IPS DF 6.9 (cell line): ENCODE measurements at places on chromosomes 12 and 14.

DNA sequence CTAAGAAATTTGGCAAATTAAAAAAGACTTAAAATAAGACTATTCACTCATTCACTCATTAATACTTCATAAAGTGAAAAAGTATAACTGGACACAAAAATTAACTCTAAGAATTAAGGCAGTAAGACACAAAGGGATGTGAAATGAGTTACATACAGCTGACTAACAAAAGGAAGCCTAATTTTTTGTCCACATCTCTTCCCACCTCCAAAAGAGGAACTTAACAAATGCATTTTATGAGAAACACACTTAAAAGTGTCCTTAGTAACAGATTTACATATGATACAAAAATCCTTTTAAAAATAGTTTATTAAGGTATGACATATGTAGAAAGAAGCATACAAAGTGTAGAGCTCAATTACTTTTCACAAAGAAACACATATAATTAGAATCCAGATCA is 88.9 kb downstream of the NUMB start:
- DNase-seq = no peak

- DNase-seq = no peak
Observed at GRCh38 chr12:26507613-26508012, 312.2 kb downstream of the SSPN start.

DNA sequence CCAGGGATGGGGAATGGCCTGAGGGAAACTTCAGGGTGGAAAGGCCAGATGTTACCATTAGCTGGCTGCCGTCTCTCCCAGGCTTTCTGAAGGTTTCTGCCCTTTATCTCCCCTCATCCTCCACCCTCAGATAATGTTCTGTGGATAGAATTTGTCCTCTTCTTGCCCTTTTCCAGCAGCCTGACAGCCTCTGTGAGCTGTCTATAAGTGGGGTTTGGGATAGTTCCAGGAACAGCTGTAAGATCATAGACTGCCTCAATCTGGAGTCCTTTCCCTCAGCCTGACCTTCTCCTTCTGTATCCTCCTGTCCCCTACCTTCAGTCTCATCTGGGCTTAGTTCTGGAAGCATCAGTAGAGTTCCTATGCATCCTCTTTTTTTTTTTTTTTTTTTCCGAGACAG is 2.8 kb upstream of the RND1 start:
- no peak for DNase-seq

- DNase-seq = no peak
Observed at GRCh38 chr12:24565300-24565699, 383.6 kb downstream of the BCAT1 start.

DNA sequence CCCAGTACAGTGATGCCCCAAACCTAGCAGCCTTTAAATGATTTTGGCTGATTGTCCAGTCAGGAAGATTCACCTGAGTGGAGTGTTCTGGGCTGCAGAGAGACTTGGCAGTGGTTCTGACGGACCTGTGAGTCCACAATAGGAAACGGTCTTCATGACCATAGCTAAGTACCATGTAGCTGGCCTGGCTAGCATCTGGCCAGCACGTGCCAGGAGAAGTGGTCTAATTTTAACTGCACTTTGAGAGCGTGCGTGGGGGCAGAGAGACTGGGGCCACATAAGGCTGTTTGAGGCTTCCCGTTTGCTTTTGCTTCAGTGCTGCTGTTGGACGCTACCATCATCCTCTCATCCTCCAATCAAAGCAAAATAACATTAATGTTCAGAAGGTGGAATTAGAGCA is 54.7 kb downstream of the PPM1A start:
- DNase-seq = no peak

DNA sequence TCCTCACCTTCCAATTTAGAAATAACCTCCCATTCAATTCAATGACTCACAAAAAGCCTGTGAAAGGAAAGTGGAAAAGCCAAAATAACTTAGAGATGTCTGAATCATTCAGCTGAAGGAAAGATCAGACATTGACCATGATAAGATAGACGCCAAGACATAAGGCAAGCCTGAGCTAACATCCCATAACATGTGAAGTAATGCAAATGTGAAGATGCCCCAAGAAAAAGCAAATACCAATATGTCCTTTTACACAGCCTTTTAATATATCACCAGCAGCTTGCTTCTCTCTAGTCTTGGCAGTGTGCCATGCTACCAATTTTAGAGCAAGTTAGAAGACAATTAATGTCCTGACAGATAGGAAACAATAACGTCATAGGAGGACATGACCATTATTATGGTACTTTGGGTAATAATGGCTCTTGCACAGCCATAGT is 2.4 kb upstream of the NUMB start:
- no peak for DNase-seq

DNA sequence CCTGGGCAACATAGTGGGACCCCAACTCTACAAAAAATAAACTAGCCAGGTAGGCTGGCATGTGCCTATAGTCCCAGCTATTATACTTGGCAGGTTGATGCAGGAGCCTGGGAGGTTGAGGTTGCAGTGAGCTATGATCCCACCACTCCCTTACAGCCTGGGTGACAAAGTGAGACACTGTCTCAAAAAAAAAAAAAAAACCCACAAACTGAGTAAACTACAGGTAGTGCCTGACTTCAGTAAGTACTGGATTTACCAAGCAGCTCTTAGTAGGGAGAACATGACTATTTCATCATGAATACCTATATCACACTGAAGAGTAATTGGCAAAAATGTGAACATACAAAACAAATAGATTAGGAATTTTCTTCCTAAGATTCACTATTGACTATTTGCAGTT is 32.4 kb upstream of the AP4S1 start:
- no peak for DNase-seq

DNA sequence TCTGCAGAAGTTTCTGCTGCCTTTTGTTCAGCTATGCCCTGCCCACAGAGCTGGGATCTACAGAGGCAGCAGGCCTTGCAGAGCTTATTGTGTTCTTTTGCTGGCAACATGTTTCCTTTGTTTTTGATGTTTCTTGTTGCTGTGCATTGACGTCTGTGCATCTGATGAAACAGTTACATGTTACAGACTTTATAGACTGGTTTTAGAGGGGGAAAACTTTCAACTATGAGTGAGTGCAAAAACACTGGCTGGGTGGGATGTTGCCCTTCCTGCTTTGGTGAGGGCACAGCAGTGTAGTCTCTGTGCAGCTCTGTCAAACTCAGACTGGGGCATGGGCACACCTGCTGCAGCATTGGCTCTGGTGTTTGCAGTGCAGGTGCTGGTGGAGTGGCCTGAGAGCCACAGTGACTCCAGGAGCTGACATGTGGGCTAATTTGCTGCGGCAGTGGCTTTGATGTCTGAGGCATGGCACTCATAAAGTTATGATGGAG is 26.9 kb downstream of the CLEC6A start:
- no peak for DNase-seq

DNA sequence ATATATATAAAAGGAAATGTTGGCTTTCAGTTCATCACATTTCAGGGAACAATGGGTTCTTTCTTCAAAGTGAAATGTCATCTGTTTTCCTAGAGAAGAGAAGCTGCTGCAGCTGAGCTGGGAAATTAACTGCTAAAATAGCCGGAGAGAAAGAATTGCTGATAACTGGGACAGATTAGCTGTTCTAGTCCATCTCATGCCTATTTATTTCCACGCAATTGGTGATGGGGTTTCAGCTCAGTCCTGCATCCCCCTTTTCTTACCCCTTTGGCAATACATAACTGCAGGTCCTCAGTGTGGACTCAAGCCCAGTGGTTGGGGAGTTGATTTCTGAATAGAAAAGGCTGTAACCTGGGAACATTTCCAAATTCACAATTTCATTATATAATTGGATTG is 436.9 kb upstream of the TMEM132C start:
- no peak for DNase-seq

- no peak for DNase-seq
Observed at GRCh38 chr12:116142936-116143898, 134.3 kb downstream of the MED13L start.

GRCh38 chr12:80129895-80130530 is 30.7 kb downstream of the OTOGL start:
- no peak for DNase-seq

GRCh38 chr12:124002654-124003053 is 29.6 kb downstream of the ZNF664 start:
- DNase-seq = no peak

GRCh38 chr12:7108796-7109571 is at the start of gene C1RL:
Gene C1RL (minus strand): TSS chr12:7109214. CDS start chr12:7109180, 34 bp downstream.
- DNase-seq = no peak

GRCh38 chr12:75666126-75666938 is 154.9 kb upstream of the KRR1 start:
- DNase-seq = no peak

GRCh38 chr14:101578489-101578888 is 17.2 kb downstream of the DIO3 start:
- no peak for DNase-seq

GRCh38 chr14:100201701-100202100 is 37.2 kb upstream of the YY1 start:
- no peak for DNase-seq

DNA sequence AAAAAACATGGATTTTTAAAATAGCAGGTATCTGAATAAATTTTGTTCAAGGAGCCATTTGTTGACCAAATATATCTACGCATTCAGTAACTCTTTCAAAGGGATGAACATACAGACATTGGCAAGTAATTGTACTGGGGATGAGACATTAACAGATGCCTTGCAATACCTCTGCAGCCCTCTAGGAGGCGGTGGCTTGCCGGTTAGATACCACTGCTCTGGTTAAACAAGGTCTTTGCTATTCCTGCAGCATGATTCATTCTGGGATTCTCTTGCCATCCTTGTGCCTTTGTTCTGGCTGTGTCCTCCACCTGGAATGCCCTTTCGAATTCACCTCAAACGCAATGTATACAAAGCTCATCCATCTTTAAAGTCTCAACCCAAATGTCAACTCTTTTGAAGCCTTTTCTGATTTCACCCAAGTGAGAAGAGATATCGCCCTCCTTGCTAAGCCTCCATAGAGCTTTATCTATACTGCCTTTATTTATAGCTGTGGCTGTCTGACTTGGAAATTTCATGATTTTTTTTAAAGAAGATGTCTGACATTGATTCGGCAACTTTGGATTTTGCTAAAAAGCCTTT is 131.0 kb upstream of the SRRM4 start:
- DNase-seq = peak; percentile 55

DNA sequence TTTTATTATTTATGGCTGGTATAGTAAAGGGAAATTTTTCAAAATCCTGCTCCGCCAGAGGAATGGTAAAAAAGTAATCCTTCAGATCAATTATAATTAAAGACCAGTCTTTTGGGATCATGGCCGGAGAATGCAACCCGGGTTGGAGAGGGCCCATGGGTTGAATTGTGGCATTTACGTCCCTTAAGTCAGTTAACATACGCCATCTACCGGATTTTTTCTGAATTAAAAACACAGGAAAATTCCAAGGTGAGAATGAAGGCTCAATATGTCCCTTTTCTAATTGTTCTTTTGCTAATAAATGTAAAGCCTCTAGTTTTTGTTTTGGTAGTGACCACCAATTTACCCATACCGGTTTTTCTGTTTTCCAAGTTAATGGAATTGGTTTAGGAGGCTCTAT is 602.8 kb downstream of the ALG10 start:
- peak; percentile 1 for DNase-seq

GRCh38 chr12:58323676-58324075 is 382.3 kb downstream of the ATP23 start:
- no peak for DNase-seq

DNA sequence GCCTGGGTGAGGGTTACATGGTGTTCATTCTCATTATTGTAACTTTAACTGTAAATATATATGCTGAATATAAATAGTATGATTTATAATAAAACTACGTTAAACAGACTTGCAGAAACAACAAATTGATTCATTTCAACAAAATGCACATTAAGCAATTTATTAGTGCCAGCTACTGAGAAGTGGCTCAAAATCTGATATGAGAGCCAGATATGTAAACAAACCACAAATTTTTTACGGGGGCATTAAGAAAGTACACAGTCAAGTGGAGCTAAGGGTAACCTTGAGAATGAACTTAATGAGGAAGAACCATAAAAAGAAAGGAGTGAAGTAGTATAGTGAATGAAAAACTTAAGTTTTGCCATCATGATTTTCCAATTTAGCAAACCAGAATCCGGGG is 40.3 kb downstream of the CEP128 start:
- DNase-seq = no peak

DNA sequence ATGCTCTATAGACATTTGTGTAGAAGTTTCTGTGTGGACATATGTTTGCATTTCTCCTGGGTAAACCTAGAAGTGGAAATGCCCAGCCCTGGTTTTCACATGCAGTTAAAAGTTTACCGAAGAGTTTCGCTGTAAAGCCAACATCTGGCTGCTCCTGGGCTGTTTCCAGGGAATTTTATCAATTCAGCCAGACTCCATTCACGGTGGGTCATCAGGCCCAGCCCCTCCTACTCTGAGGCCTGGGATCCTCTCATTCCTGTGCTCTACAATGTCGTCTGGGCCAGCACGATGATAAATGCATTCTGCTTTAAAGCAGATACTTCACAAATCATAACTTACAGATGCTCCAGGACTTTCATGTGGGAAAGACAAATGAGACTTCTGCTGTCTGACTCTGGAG is 7.1 kb downstream of the NUAK1 start:
- no peak for DNase-seq

DNA sequence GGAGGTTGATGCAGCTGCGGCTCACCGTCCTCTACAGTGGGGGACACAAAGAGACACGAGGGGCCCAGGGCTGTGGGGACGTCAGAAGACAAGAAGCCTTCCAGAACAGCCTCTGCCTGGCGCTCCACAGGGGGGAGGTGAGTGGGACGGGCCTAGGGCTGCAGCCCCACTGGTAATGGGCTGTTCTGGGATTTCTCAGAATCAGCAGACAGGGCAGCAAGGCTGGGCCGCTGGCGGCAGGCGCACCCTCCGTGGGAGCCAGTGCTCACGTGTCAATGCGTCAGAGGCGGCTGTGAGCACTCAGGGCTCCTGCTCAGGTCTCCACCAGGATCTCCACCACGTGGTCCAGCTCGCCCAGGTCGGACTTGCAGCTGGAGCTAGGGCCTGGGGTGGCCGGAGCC is 10.0 kb downstream of the CDCA4 start:
- no peak for DNase-seq

GRCh38 chr12:79388011-79388410 is 302.8 kb downstream of the PAWR start:
- DNase-seq = no peak

DNA sequence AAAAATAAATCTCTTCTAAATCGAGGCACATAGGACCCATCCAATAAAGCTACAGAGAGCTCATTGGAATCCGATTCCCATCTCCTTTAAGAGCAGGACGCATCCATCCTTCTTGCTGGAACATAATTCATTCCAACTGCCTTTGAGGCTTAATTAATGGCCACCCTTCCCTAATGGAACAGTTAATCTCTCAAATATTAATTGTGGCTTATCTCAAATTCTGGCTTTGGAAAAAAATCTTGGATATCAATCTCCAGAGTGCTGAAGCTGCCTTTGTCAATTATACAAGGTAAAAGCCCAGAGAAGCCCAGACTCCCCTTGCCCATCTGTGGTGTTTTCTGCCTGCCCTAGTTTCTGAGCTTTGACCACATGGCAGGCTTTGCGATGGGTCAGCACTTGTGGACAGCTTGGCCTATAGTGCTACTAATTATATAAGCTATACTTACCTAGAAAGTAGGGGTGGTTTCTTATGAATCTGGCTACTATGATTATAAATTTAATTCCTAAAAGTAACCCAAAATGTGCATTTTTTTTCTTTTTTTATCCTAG is 246.3 kb downstream of the NUAK1 start:
- no peak for DNase-seq
